T-helper 2 cell treated with Interferon-gamma antibody and Interleukin-4, amounts not matched to agents 5 μg/mL and 100 μg/mL, for 36 hours (primary cell): ENCODE measurements at places on chromosomes 2 and 18.

- no peak for DNase-seq
These were observed 77.8 kb upstream of the PMAIP1 start for GRCh38 chr18:59821983-59822382.

GRCh38 chr18:35864916-35865315 is 107.6 kb upstream of the RMP24 start:
- no peak for DNase-seq

DNA sequence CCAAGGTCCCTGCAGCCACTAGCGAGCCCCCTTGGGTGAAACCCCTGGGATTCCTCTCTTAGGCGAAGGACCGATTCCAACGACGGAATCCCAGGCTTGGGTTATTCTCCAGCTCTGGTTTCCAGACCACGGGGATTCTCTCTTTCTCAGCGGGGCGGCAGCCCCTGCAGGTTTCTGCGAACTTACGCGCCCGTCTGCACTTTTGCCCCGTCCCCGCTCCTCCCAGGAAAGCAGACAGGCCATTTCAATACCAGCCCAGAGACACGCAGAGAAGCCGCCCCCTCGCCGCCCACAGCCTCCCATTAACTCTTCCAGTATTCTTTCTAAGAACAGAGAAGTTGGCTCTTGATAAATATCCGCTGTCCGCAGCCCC is 1.2 kb downstream of the CBLN2 start:
- no peak for DNase-seq

DNA sequence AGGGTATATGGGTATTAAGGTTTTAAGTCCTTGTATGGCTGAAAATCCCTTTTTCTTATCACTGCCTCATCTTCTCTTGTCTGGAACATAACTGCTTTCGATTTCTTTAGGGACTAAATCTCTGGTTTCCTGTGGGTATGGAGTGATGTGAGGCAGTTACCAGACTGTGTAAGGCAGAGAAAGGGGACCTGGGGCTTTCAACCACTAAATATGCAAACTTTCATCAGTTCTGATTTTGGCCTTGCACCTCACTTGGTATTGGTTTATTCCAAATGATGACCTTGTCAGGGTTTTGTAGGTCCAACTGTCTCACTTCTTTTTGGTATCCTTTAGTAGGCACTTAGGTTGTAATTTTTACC is 9.3 kb downstream of the MAP4K4 start:
- DNase-seq: peak; percentile 51
